Myometrial cell (primary cell): ENCODE measurements at places on chromosomes 1 and 21. TPM values are rescaled to one million over a fixed set of nuclear protein-coding genes. Genes with fewer than 3 reads are reported as not detected.

The ZSCAN20 gene
- 3.5 and 4.3 TPM in 2 replicates for total RNA-seq

The UBL4B gene
- not detected in 2 replicates for total RNA-seq

The GPR37L1 gene
- not detected in 2 replicates for total RNA-seq

The C1orf116 gene
- not detected in 2 replicates for total RNA-seq

The HUNK gene
- total RNA-seq = not detected in 2 replicates

The PPIAL4G gene
- total RNA-seq = not detected in 2 replicates
